ENCODE measurements at places on chromosomes 6 and 20. TPM values are rescaled to one million over a fixed set of nuclear protein-coding genes. Genes with fewer than 3 reads are reported as not detected.

DNA sequence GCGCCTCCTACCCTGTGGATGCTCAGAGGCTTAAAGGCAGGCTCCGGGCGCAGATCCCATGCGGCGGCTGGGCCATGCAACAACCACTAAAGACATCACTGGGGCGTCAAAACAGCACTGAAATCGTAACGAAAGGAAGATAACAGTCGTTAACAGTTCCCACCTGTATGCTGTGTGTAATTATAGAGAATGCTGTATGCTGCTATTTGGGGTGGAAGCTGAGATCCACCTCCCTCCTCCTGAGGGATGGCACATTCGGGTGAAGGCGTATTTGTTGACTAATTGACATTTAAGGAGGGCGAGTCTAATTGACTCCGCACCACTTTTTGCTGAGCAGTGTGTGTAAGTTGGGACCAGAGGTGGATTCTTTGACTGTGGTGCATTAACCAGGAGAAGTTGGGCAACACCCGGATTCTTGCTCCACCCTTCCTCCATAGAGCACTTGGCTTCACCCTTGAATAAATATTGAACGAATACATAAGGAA, 687 bp downstream of the SLC35A1 start:
- no peaks in the 10 kb centered on the region for H3K27me3 ChIP-seq
- peak overlapping the region; percentile 77 for H3K4me3 ChIP-seq
- peaks cover 7% of the 10 kb centered on the region for H3K4me1 ChIP-seq
- no peaks in the 10 kb centered on the region for H3K36me3 ChIP-seq

DNA sequence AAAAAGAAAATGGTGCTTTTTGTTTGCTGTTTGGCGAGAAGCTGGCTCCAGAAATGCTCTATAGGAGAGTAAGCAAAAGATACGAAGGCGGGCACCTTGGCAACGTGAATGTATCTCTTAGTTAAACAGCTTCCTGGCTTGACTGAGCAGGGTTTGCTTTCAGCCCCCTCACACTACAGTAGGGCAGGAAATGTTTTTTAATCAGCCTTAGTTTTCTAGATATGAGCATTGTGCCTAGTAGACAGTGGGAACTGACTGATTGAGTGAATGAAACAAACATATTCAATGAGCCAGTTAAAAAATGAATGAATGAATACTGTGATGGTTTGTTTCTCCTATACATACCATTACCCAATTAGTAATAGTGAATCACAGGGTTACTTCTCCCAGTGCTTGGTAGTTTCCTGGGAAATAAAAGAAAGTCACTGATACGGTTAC, 19.9 kb downstream of the CAP2 start:
- H3K4me1 ChIP-seq, result peaks cover 3% of the 10 kb centered on the region
- H3K4me3 ChIP-seq, result no peak overlapping the region
- no peak for DNase-seq
- no peaks in the 10 kb centered on the region for H3K27me3 ChIP-seq
- no peak overlapping the region for H3K27ac ChIP-seq

DNA sequence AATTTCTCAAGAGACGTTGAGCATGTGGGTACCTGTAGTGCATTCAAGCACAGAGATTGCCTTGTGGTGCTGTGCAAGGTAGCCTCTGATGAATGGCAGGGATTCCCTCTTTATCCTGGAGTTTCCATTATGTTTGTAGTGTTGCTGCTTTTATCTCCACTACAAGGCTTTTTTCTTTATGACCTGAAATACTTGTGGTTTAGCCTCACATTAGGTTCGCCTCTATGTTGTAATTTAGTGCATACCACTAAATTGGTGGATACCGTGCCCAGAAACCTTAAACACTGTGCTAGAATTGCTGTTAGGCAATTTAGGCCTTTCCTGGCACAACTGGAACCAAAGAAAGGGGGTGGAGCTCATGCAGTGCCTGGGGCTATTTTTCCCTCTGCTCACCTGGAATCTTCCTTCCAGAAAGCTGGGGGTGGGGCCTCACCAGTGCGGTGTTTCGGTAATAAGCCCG, 76.8 kb downstream of the NCOA7 start:
- H3K36me3 ChIP-seq, result no peaks in the 10 kb centered on the region
- peak; percentile 94 for DNase-seq
- peak overlapping the region; percentile 1 for H3K4me3 ChIP-seq
- no peak overlapping the region for H3K27ac ChIP-seq

The KCNK5 gene
- total RNA-seq, result 57.4 TPM

DNA sequence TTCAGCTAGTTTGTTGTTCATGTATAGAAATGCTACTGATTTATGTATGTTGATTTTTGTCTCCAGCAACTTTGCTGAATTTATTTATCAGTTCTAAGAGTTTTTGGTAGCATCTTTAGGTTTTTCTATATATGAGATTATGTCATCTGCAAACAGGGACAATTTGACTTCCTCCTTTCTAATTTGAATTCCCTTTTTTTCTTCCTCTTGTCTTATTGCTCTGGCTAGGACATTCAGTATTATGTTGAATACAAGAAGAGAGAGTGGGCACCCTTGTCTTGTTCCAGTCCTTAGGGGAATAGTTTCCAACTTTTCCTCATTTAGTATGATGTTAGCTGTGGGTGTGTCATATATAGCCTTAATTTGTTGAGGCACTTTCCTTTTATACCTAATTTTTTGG, 58.2 kb downstream of the CDH26 start:
- DNase-seq, result no peak
- no peaks in the 10 kb centered on the region for H3K27me3 ChIP-seq
- no peaks in the 10 kb centered on the region for H3K36me3 ChIP-seq
- no peak overlapping the region for H3K27ac ChIP-seq
- H3K4me1 ChIP-seq, result no peaks in the 10 kb centered on the region

GRCh38 chr6:109238396-109238795, 143.1 kb downstream of the CEP57L1 start:
- H3K27me3 ChIP-seq, result no peaks in the 10 kb centered on the region
- DNase-seq, result no peak
- H3K4me3 ChIP-seq, result no peak overlapping the region
- no peaks in the 10 kb centered on the region for H3K36me3 ChIP-seq
- H3K4me1 ChIP-seq, result peaks cover 9% of the 10 kb centered on the region
- H3K27ac ChIP-seq, result no peak overlapping the region

DNA sequence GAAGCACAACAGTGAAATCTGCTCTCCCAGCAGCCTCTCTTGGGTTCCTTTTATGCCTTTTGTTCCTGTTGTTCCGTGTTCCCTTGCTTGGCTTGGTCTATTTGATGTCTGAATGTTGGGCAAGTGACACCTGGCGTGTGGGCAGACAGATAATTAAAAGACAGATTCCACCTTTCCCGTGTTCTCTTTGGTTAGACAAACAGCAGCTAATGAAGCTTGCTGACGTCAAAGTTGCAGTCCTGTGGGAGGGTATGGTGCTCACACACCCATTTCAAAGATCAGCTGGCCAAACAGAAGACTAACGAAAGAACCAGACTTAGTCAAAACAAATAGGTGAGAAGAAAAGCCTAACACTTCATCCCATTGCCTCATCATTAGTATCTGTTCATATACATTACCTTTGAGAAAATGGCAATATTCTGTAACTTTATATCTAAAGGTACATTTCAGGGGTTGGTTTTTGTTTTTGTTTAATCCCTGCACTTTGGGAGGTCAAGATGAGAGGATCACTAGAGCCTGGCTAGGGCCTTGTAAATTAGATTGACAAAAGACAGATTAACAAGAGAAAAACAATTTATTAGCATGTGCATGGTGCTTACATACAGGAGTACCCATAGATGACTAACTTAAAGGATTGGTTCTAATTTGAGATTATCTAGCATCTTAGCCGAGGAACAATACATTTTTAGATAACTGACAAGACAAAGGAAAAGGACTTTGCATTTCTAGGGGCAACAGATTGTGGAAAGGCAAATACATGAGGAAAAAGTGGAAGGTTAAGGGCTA, 48.9 kb upstream of the TNFRSF21 start:
- no peak overlapping the region for H3K4me3 ChIP-seq
- no peaks in the 10 kb centered on the region for H3K36me3 ChIP-seq
- H3K27ac ChIP-seq, result no peak overlapping the region
- peak; percentile 48 for DNase-seq

- no peaks in the 10 kb centered on the region for H3K36me3 ChIP-seq
- no peak for DNase-seq
- H3K27ac ChIP-seq, result no peak overlapping the region
- H3K27me3 ChIP-seq, result no peaks in the 10 kb centered on the region
- no peaks in the 10 kb centered on the region for H3K4me1 ChIP-seq
Observed at GRCh38 chr6:6569096-6569810, 19.3 kb upstream of the LY86 start.

The TDRD6 gene
- total RNA-seq, result 0.14 TPM

The CLDN20 gene
- not detected for total RNA-seq

DNA sequence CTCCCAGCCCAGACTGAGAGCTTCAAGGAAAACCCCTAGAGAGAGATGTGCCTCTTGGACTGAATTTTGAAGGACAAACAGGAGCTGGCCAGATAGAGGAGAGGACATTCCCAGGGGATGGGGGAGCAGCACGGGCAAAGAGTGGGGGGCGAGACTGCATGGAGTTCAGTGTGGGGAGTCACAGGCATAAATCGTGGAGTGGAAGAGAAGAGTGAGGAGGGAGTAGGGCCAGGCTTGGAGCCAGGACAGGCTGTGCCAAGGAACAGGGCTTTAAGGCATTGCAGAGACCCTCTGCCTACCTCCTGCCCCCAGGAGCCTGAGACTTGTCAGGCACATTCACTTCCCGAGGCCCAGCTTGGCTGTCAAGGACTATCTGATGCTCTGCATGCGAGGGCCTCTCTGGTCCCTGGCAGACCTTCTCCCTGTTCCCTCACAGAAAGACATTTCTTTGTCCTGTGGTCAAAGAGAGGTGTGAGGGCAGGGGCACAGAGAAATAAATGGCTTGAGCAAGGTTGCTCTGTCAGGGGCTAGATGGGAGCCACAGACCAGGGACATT, 5.2 kb upstream of the SLC22A7 start:
- no peaks in the 10 kb centered on the region for H3K4me1 ChIP-seq
- no peak overlapping the region for H3K27ac ChIP-seq
- H3K4me3 ChIP-seq, result no peak overlapping the region
- H3K36me3 ChIP-seq, result no peaks in the 10 kb centered on the region
- DNase-seq, result no peak

DNA sequence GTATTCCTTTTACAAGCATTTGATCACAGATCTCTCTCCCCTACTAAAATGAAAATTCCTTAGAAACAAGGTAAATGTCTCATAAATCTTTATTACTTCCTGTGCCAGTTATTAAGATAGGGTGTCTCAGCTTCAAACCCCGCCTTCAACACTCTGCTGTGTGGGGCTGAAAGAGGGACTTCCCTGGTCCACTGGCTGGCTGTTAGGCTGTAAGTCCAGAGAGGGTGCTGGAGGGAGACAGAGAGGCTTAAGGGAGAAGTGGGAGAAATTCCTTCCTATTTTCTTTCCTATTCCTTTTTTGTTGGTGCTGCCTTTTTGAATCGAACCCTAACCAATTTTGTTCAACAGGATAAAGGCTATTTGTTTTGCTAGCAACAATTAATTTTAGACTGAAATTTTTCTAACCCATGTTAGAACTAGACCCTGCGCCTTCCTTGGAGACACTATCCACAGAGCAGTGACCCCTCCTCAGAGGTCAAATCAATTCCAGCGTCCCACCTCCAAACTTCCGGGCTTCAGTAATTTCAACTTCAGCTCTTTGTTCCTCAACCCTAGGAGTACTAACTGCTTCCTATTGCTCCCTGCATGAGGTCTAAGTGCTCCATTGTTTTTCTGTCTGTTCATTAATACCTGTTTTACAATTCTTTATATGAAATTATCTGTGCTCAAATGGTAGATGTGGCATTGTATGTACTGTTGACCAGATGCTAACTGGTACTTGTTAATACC, 207.5 kb upstream of the OPRM1 start:
- peak overlapping the region; percentile 77 for H3K27ac ChIP-seq
- no peaks in the 10 kb centered on the region for H3K36me3 ChIP-seq
- H3K4me3 ChIP-seq, result no peak overlapping the region
- no peaks in the 10 kb centered on the region for H3K27me3 ChIP-seq

The APOBEC2 gene
- total RNA-seq, result not detected

- no peaks in the 10 kb centered on the region for H3K27me3 ChIP-seq
- H3K4me1 ChIP-seq, result no peaks in the 10 kb centered on the region
- H3K27ac ChIP-seq, result no peak overlapping the region
- H3K36me3 ChIP-seq, result no peaks in the 10 kb centered on the region
- DNase-seq, result no peak
Observed at GRCh38 chr6:79504372-79504771, 32.9 kb downstream of the LCA5 start.

DNA sequence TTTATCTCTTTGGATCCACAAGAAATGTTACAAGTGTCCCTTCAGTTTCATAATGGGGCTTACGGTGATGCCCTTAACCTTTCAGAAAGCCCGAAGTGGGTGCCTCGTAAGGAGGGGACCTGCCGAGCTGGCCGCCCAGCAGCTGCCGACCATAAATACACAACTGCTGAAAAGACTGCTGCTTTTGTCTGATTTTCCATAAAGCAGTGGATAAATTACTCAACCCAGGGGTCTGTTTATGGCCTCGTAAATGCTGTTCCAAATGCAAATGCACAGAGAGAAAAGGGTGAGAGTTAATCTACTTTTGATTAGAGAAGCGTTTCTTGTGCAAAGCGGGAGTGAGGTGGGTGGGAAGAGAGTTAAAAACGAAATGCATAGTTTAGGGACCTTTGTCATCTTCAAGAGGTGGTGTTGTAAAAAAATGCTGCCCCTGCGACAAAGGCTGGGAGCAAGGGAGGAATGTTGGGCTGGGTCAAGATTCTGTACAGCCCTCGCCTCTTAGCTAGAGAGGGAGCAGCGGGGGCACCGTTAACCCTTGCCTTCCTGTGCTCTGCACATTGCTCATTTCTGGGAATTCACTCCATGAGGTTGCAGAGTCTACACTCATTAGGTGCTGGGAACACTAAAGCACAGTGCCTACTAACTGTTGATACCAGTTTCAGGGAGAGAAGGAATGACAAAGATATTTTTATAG, 112.0 kb upstream of the MTHFD1L start:
- no peak overlapping the region for H3K27ac ChIP-seq
- DNase-seq, result peak; percentile 64
- H3K4me1 ChIP-seq, result peaks cover 13% of the 10 kb centered on the region

The EMILIN3 gene
- 6.3 TPM for total RNA-seq

GRCh38 chr20:10972219-10972860, 298.5 kb upstream of the JAG1 start:
- no peak for DNase-seq
- no peaks in the 10 kb centered on the region for H3K4me1 ChIP-seq
- H3K4me3 ChIP-seq, result no peak overlapping the region
- no peak overlapping the region for H3K27ac ChIP-seq
- H3K27me3 ChIP-seq, result no peaks in the 10 kb centered on the region

The DLL1 gene
- total RNA-seq, result 4.6 TPM

- H3K27me3 ChIP-seq, result no peaks in the 10 kb centered on the region
- H3K27ac ChIP-seq, result peak overlapping the region; percentile 39
- no peaks in the 10 kb centered on the region for H3K36me3 ChIP-seq
- DNase-seq, result peak; percentile 44
Observed at GRCh38 chr6:49142421-49143151, 320.5 kb downstream of the MMUT start.

All from GM23338 (cell line).